H7 (cell line): ENCODE measurements at places on chromosomes 2 and 18.

GRCh38 chr2:238578256-238578655 lies 151.5 kb downstream of the ASB1 start:
- no peak for DNase-seq

GRCh38 chr2:229273723-229274338 lies 2.7 kb upstream of the PID1 start:
- DNase-seq, result peak; percentile 81

- DNase-seq, result no peak
Observed at GRCh38 chr2:173252581-173252980, 102.1 kb upstream of the CDCA7 start.

DNA sequence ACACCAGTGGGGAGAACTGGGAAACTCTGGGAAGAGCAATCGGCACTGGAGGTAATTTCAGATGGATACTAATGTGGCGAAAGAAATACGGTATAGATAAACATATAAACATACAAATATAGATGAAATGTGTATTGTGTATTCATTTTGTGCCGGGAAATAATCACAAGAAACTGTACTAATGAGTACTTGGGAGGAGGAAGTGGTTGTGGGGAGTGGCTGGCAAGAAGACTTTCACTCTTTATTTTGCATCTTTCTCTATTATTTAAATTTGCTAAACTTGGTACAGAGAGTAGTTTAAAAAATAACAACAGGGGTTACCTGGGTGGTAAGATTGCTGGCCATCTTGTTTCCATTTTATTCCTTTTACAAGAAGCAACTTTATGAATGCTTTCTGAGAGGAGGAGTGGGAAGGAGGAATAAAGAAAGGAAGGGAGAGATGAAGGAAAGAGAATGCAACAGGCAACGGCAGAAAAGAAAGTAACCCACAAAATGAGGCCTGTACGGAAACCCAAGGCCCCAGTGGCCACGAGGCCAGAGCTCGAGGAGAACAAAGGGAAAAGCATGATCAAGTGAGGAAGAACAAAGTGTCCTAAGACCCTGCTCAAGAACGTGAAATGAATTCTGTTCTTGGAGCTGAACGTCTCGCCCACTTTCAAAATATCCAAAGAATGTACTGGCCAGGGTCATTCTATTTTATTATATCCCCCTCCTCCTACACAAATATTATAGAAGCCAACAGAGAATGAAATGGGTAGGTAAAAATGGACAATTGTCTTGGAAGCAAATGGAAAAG lies 45.2 kb downstream of the FAM178B start:
- no peak for DNase-seq

- DNase-seq, result peak; percentile 25
Observed at GRCh38 chr2:95057535-95058370, 32.2 kb downstream of the MAL start.

DNA sequence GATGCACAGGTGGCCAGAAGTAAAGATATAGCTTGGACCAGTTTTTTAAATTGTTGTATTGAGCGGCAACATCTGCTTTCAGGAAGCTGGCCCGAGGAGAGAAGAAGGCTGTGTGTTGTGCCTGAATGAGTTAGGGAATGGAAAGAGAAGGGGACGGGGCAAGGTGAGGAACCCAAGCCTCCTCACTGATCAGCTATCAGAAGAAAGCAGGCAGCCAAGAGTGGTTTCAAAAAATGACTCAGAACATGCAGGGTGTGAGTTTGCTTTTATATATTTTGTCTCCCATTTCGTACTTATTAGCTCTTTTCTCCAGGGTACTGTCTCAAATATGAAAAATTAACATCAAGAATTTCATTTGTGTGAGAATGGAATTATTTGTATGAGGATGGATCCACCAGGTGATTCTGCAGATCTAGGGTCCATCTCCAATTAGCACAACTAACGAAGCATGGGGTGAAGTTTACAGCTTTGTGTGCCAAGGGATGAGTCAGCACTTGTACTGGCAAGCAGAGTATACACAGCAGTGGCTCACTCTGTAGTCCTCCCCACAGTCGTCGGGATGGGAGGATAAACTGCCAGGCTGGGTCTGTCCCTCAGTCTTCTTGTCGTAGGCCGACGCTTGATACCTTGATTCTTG lies 175.7 kb downstream of the PIEZO2 start:
- no peak for DNase-seq

- peak; percentile 20 for DNase-seq
Observed at GRCh38 chr2:46939626-46940359, 24.2 kb upstream of the MCFD2 start.

DNA sequence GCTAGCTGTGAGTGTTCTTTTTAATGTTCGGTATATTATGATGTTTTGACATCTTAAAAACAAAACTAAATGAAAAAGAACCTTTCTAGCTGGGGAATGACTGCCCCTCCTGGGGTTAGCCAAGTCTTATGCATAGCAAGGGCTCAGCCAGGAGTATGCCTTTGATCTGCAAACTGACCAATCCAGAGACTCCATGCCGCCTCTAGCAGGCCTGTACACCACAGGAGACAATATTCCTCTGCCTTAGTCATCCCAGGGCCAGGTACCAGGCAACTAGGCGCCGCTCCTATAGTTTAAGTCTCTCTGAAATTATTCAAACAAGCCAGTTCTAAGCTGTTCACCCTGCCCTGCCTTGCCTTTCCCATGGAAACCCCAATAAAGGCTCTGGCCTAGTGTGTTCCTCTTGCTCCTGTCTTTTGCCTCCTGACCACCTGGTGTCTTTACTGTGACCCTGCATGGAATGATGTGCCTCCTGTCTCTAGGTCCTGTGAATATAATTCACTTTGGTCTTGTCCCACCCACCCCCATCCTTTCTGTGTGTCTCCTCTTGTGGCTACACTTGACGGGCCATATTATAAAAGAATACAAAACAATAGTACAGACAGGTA lies 52.0 kb upstream of the CHN1 start:
- DNase-seq, result peak; percentile 31

GRCh38 chr2:221075203-221075602 lies 496.9 kb downstream of the EPHA4 start:
- no peak for DNase-seq

- DNase-seq, result no peak
Observed at GRCh38 chr2:160224507-160224906, 24.4 kb upstream of the ITGB6 start.

DNA sequence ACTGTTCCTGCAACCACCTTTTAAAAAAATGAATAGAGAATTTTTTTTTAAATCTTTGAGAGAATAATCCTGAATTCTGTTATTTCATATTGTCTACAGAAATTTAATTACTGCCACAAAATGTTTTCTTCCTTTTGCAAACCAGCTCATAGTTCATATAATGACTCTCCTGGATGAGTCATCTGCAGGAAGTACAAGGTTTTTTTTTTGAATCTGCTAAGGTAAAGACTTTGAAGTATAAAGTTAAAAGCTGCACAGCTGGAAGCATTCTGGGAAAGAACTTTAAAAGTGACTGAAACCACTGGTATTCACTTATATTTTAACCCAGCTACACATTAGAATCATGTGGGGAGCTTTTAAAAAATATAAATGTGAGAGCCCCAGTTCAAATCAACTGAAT lies 25.4 kb downstream of the SESTD1 start:
- DNase-seq, result no peak

DNA sequence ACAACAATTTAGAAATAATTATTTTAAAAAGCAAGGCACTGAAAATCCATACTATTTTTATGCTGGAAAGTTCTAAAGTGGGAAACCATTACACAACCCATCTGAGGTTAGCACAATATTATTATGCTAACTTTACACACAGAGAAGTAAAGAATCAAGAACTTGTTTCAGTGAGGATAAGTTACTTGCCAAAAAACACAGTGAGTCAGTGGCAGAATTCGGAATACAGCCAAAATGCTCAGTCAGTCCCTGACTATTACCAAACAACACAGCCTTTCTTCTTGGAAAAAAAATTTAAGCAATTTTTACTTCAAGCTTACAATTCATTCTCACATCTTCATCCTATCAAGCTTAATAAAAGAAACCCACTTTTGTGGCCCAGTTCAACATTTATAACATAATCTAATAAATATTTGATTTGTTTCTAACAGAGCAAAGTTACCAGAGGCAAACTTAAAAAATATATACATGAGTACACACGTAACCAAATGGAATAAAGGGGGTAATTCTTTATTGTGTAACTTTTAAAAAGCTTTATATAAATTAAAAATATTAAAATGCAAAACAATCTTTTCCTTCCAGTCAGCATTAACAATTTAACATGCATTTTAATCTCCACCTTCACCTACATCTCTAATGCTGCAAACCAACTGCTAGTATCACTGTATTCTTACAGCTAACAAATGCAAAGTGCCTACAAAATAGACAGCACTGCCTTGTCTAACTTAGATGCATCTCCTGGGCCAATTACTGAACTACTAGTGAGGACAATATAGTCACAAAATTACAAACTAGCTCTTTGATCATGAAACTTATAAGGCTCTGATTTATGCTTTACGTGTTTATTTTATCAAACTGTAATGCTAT lies 55.2 kb downstream of the CCDC88A start:
- DNase-seq, result no peak

DNA sequence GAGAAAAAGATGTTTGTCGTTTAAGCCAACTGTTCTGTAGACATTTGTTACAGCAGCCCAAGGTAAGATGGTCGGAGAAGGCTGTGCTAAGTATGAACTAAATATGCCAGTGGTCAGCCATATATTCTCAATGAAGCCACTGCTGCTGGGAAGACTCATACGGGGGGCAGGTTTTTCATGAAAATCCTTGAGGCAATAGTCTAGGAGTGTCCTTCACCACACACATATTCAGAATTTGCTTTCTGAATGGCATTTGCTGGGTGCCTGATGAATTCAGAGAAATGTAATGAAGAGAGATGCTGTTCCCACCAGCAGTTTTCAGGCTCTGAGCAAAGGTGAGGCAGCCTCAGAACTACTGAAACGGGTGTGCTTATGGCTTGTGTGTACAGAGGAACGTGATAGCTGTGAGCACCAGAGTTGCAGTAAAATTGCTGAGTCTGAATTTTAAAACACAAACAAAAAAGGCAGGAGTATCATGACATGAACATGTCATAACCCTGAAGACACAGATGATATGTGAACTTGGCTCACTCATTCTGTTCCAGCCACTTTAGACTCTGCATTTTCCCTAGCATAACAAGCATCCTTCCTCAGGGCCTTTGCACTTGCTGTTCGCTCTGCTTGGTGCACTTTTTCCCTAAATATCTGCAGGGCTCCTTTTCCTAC lies 21.3 kb upstream of the TCF4 start:
- DNase-seq, result no peak

- peak; percentile 40 for DNase-seq
Observed at GRCh38 chr18:74116633-74117554, 30.7 kb downstream of the FBXO15 start.

GRCh38 chr2:4979111-4979510 lies 713.1 kb upstream of the SOX11 start:
- DNase-seq, result peak; percentile 12
